Stomach (tissue), 19 donors: ENCODE measurements at places on chromosomes 4 and X. TPM values are rescaled to one million over a fixed set of nuclear protein-coding genes. Genes with fewer than 3 reads are reported as not detected.

The ZAR1 gene
- total RNA-seq: not detected

The FREM3 gene
- 0.18 TPM for total RNA-seq

GRCh38 chrX:70026112-70026850 lies 23.5 kb downstream of the AWAT2 start:
- no peak for DNase-seq

GRCh38 chr4:112916868-112917267 lies 132.6 kb upstream of the ANK2 start:
- no peak for DNase-seq

- DNase-seq: no peak
These were observed 100.3 kb downstream of the EMCN start for GRCh38 chr4:100417565-100417964.

DNA sequence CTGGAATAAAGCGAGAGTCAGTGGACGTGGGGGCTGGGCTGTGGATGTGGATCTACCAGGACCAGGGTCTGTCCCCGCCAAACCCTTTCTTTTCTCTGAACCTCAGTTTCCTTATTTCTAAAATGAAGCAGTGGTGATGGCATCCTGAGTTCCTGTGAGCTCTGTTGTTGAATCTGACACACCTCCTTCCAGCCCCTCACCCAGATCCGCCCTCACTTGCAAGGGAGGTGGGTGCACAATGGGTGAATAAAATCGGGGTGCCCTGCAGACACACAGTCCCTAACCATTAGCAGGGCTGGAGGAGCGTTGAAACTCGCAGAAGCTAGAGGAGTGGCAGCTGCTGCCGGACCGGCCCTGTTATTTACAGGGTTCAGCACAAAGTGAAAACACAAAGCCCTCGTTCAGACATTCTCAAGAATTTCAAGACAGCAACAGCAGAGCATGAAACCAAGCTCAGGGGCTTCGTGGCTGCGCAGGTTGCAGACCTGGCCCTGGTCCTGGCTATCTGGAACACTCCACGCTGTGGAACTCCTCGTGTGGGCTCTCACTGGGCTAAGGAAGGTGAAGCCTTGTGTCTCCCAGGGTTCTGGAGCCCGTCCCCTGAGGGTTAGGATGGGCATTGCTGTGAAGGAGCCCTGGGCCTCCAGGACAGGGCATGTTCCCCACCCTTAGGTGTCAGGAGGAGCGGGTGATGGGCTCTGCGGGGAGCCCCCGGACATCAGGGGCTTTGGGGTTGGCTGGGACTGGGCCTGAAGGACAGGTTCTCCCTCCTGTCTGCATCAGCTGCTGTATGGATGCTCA lies 42.9 kb downstream of the PSAPL1 start:
- no peak for DNase-seq

- no peak for DNase-seq
These were observed 207.9 kb upstream of the FAT1 start for GRCh38 chr4:186931519-186931918.

- DNase-seq: no peak
These were observed 24.2 kb downstream of the MAGED1 start for GRCh38 chrX:51917604-51918003.

GRCh38 chr4:154939851-154940250 lies 158.8 kb downstream of the RBM46 start:
- no peak for DNase-seq

GRCh38 chrX:6857749-6858148 lies 289.8 kb upstream of the STS start:
- no peak for DNase-seq

- no peak for DNase-seq
These were observed 74.9 kb downstream of the SPIN3 start for GRCh38 chrX:56920338-56920997.

The VMA21 gene
- total RNA-seq: 21.3 TPM

GRCh38 chr4:141036786-141037185 lies 96.5 kb downstream of the RNF150 start:
- DNase-seq: no peak

DNA sequence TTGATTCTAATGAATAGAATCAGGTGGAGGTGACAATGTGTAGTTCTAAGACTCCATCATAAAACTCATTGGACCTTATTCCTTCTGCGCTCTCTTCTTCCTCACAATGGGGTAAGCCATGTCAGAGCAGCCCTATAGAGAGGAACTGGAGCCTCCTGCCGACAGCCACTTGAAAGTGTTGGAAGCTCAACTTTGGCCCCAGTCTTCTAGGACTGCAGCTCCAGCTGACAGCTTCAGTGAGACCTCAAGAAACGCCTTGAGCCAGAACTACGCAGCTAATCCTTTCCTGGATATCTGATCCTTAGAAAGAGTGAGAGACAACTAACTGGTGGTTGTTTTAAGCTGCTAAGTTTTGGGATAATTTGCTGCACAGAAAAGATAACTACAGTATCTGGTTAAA lies 22.1 kb upstream of the ADH7 start:
- no peak for DNase-seq

DNA sequence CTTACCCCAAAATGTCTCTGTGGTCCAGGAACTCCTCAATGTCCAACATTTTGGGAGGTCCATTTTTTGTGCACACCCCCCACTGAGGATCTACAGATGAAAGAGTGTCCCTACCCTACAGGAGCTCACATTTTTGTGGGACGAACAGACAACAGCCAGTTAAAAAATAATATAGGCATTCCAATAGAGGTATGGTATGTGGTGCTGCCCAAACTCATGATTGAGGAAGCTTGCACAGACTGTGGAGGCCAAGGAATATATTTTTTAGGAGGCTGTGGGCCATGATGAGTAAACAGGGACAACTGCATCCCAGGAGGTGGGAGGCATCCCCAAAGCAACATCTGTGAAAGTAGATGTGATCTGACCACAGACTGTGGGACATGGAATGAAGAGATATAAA lies 181.0 kb upstream of the HCCS start:
- no peak for DNase-seq

The SH3RF1 gene
- 21.4 TPM for total RNA-seq

GRCh38 chr4:738781-739280 lies 33.2 kb downstream of the PCGF3 start:
- DNase-seq: peak; percentile 52

DNA sequence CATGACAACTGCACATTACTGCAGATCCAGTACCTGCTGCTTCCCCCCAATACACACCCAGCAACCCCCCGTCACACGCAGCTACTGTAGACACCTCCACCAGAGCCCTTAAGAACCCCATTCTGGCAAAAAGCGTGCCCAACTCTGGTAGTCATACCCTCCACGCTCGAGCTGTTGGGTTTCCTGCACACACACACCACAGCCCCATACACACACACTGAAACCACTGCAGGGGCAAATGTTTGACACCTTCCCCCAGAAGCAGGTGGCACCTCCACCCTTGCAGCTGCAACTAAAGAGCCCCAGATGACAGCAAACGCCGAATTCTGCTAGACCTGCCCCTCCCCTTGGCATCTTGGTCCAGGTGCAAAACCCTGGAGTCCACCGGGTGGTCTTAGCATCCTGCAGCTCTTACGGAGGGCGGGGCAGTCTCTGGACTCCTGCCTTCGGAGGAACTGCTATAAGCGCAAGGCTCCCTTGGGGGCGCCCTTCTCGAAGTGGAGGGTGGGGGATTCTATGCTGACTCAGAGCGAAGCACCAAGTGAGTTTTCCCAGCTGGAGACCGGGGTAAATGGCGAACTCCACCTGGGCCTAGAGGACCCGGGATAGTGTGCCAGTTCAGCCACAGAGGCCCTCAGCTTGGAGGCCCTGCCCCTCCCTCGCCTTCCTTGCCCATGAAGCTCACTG lies 1.5 kb downstream of the FRMPD3 start:
- peak; percentile 62 for DNase-seq

DNA sequence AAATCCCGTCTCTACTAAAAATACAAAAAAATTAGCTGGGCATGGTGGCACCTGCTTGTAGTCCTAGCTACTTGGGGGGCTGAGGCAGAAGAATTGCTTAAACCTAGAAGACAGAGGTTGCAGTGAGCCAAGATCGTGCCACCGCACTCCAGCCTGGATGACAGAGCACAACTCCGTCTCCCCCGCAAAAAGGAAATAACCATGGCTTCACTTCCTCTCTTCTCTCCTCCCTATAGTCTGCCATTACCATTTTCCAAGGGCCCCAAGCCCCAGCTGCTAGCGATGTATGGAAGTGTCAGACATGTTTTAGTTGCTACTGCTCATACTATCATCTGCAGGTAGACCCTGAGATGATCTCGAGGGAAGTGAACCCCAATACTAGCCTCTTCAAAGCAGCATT lies 177.3 kb upstream of the FAM9B start:
- DNase-seq: no peak

GRCh38 chr4:27007507-27007906 lies 146.9 kb downstream of the STIM2 start:
- DNase-seq: no peak

- DNase-seq: no peak
These were observed 40.2 kb downstream of the SH3KBP1 start for GRCh38 chrX:19846995-19847790.

DNA sequence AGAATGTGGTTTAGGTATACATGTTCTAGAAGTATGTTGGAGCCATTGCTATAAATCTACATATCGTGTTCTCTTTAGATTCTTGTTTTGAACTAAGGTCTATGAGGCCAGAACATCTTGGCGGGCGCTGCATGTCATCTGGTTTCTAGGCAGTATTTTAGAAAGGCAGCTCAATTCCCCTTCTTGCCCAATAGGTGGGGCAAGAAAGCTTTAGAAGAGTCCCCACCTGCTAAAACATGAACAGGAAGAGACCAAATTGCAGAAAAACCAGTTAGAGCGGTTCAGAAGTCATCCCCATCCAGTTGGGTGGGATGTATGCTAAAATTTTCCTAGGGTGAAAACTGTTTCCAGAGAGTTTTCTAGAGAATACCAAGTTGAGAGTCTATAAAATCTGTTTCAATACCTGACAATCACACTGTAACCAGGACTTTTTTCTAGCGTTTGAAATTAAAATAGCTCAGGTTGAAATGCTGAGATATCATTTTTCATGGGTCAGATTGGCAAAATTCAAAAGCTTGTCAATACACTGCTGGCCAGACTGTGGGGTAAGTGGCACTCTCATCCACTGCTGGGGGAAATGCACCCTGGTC lies 17.5 kb upstream of the SH3KBP1 start:
- DNase-seq: no peak

- peak; percentile 20 for DNase-seq
These were observed 143.1 kb upstream of the BCOR start for GRCh38 chrX:40240844-40241243.
